ENCODE measurements at places on chromosomes 5 and 9.

GRCh38 chr5:65020492-65020891, 251.8 kb downstream of the CWC27 start:
- DNase-seq, result no peak

DNA sequence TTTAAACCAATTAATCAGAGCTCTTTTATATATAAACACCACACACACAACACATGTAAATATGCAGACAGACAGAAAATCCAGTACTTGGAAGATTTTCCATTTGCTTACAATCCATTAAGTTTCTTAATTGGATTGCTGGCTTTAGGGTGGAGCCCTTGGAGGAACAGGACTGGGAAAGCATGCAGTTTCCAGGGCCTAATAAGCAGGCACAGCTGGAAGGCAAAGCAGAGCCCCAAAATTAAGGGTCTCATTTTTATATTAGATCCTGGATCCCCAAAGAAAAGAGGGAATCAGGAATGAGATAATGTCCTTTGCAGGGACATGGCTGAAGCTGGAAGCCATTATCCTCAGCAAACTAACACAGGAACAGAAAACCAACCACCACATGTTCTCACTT, 13.1 kb upstream of the SMC2 start:
- no peak for DNase-seq

DNA sequence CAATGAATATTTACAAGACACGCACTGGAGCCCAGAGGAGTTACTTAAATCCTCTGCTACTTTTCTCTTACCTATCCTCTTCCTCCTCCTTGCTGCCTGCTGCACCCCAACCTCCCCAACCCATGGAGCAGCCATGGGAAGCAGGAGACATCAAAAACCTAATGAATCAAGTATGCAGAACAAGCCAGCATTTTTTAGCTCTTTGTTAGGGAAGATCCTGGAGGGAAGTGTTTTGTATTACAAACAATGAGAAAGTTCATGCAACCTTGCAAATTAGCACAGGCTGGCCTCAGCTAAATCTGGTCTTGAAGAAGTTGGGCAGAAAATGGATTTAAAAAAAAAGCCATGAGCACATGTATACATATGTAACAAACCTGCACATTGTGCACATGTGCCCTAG, 498.8 kb downstream of the KIF4B start:
- DNase-seq, result no peak

DNA sequence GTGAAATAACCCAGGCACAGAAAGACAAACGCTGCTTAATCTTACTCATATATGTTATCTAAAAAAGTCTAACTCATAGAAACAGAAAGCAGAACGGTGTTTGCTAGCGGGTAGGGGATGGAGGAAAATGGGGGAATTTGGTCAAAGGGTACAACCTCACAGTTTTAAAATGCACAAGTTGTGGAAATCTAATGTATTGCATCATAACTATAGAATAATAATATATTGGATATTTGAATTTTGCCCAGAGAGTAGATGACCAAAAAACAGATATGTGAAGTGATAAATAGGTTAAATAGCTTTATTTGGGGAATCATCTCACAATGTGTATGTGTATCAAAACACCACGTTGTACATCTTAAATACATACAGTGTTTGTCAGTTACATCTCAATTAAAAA, 22.3 kb upstream of the OSMR start:
- DNase-seq, result no peak

DNA sequence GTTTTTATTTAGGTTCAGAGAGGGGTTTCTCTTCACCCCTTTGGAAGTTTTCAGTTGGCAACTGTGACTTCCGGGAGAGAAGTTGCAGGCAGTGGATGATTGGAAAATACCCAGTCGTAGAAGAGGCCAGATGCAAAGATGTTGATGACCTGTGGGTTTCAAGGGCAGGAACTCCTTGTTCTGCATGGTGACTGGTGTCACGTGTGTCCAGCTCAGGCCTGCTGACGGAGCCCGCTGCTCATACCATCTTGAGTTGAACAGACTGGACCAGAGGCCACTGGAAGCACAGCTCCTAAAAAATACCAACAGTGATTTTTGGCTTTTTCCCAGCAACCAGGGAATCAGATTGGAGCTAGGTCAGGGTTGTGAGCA, 243.9 kb upstream of the KLF4 start:
- no peak for DNase-seq

GRCh38 chr5:103178167-103178566, 58.1 kb downstream of the PPIP5K2 start:
- DNase-seq, result no peak

- DNase-seq, result no peak
Measured at GRCh38 chr5:56858777-56859442, 43.6 kb downstream of the MAP3K1 start.

DNA sequence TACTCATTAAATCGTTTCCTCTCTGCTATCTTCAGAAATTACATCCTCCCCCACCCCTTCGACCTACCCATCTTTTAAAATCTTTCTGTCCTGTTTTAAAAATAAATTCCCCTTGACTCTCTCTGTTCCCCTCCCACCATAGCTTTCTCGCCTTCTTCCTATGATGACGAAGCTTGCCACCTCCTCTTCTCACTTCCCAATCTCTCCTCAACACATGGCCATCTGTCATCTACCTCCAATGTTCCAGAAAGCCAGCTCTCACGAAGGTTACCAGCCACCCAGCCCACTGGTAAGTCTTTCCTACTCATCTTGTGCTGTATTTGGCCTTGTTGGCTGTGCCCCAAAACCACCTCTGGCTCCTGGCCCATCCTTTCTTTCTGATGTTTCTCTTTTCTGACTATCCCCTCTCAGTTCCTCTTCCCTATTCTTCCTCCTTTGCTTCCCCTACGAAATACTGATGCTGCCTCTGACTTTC, 346.3 kb downstream of the ENC1 start:
- DNase-seq, result no peak

- no peak for DNase-seq
Measured at GRCh38 chr5:17160756-17161040, 56.7 kb upstream of the BASP1 start.

- DNase-seq, result no peak
Measured at GRCh38 chr5:173557123-173557903, 59.1 kb downstream of the BOD1 start.

GRCh38 chr9:79584655-79584982, 12.9 kb downstream of the TLE4 start:
- DNase-seq, result no peak

GRCh38 chr5:37859805-37860204, 20.0 kb upstream of the GDNF start:
- DNase-seq, result no peak

DNA sequence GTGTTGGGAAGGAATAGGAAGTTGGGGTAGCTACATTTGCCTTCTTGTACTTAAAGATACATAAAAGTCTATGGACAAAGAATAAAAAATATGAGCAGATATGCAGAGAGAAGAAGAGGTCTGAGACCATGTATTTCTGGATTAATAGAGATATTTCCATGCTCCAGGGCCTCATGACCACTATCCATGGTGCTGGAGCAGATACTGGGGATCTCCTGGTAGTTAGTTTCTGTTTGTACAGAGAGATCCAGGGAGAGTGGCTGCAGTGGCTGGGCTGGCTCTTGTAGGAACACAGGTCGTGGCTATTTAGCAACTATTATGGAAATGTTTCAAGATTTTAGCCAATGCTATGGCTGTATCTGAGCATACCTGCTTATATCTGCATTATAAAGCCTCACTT, 184.2 kb upstream of the TMEM161B start:
- no peak for DNase-seq

GRCh38 chr5:105836268-105836667, 1834.5 kb downstream of the EFNA5 start:
- no peak for DNase-seq

DNA sequence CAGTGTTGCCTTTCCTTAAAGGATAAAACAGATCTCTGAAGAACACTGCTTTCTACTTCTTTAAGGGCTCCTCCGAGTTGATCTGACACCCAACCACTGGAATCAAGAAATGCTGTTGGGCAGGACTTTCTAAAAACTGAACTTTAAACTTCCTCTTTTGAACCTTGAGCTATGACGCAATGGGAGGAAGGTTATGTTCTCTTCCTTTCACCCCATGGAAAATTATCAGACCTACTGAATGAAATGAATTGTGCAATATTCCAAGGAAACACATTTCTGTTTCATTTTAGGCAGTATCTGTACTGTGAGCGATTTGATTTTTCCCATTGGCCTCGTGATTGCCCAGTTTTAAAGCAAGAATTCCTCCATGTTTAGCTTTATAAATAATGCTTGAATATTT, 206.0 kb upstream of the PRR16 start:
- no peak for DNase-seq

DNA sequence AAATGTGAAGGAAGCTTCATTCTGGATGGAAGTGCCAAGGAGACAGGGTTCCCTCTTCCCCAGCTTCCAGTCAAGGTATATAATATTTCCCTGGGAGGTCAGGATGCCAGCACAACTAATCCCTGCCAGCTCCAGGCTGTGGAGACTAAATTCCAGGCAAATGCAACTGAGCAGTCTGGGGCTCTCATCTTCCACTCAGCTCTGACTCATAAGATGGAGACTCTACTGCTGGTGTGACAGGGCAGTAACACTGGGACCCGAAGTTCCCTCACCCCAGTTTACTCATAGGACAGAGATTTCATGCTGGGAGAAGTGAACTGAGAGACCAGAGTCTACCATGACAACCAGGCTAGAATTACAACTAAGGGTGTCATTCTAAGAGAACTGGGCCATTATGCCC, 235.4 kb downstream of the FSTL4 start:
- DNase-seq, result no peak

- no peak for DNase-seq
Measured at GRCh38 chr9:112894699-112895098, 4.0 kb upstream of the SLC46A2 start.

- DNase-seq, result no peak
Measured at GRCh38 chr9:115689331-115689730, 464.3 kb upstream of the PAPPA start.

- DNase-seq, result no peak
Measured at GRCh38 chr9:101673642-101674041, 64.8 kb downstream of the GRIN3A start.

- DNase-seq, result no peak
Measured at GRCh38 chr9:107462691-107463090, 26.9 kb downstream of the KLF4 start.

DNA sequence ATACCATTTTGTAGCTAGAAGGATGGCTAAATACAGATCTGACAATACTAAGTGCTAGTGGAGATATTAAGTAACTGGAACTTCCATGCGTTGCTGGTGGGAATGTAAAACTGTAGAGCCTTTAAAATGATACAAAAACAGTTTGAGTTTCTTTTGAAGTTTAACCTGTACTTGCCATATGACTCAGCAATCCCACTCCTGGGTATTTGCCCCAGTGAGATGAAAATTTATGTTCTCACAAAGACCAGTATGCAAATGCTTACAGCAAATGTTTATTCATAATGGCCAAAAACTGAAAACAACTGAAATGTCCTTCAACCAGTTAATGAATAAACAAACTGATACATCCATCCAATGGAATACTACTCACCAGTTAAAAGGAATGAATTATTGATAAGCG, 137.3 kb downstream of the SLC12A2 start:
- no peak for DNase-seq

DNA sequence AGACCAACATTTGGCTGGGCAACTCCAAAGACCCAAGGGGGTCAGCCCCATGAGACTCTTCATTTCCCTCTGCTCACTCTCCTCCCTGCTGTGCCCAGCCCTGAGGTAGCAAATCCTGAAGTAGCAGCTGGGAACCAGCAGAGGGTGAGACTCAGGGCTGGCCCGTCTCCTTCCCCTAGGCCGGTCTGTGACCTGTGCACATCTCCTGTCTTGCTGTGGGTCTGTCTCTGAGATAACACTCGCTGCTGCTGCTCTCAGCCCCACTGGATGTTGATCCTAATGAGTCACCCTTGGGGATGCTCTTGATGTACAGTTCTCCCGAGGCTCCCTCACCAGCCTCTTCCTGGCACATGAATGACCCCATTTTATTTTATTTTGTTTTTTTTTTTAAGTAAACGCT, 7.3 kb upstream of the OR2V1 start:
- no peak for DNase-seq

DNA sequence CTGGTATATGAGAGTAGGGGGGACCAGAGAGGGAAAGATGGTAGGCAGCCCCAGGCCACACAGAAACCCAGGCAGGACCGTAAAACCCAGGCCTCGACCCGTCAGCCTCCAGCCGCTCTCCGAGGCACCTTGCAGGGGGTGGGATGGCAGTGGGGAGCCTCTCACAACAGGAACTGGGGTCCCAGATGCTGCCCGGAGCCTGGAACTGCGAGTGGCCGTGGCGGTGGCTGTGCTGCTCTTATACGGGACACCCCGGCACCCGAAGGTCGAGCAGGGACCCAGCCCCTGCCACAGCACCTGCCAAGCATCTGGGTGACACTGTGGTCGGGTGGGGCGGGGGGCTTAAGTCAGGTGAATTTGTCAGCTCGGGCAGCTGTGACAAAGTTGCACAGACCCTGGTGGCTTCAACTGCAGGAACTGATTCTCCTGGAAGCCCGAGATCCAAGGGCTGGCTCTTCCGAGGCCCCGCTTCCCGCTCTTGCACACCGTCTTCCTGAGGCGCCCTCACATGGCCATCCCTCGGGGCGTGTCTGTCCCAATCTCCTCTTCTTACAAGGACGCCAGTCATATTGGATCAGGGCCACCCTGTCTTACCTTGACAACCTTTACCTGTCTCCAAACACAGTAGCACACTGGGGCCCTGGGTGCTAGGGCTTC, 47.6 kb upstream of the EGFL7 start:
- no peak for DNase-seq

GRCh38 chr9:127961613-127962155, 19.1 kb downstream of the EEIG1 start:
- DNase-seq, result no peak

DNA sequence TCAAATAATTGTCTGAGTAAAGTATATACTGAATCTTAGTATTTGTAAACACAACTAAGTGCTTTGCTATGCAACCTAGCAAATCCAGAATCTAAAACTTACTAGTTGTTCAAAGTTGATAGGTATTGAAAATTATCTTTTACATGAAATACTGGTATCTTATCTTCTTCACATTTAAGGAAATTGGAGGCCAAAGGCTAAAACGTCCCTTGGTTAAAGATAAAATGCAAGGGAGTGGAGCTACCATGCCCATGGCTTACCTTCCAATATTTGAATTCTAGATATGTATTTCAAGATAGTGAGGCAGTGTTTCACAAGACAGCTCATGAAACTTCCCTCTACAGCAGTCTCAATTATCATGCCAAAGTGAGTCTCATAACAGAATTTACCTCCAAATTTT, 373.5 kb downstream of the KIAA0825 start:
- no peak for DNase-seq

DNA sequence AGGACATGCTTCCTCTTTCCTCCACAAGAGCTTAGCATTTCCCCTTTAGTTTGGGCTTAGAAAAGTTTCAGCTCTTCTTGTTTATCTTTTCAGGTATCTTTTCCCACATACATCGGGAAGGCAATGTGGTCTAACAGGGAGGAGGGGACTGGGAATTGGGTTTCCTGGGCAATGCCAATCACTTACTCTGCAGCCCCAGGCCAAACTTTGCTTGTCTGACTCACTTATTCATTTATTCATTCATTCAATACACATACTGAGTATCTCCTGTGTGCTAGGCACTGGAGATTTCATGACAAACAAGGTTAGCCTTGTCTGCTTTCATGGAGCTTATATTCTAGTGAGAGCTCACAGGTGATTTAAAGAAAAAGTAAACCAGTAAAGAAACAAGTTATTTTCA, 10.7 kb upstream of the POU4F3 start:
- no peak for DNase-seq
